ENCODE measurements at places on chromosomes 5 and 9.

GRCh38 chr5:113122053-113122452, 145.5 kb downstream of the DCP2 start:
- no peak for DNase-seq

- DNase-seq: peak; percentile 63
These were observed 550 bp downstream of the CORO2A start for GRCh38 chr9:98191671-98192502.

GRCh38 chr9:31807574-31808256, 576.7 kb upstream of the ACO1 start:
- DNase-seq: peak; percentile 21

- no peak for DNase-seq
These were observed 33.7 kb downstream of the USP20 start for GRCh38 chr9:129868872-129869486.

DNA sequence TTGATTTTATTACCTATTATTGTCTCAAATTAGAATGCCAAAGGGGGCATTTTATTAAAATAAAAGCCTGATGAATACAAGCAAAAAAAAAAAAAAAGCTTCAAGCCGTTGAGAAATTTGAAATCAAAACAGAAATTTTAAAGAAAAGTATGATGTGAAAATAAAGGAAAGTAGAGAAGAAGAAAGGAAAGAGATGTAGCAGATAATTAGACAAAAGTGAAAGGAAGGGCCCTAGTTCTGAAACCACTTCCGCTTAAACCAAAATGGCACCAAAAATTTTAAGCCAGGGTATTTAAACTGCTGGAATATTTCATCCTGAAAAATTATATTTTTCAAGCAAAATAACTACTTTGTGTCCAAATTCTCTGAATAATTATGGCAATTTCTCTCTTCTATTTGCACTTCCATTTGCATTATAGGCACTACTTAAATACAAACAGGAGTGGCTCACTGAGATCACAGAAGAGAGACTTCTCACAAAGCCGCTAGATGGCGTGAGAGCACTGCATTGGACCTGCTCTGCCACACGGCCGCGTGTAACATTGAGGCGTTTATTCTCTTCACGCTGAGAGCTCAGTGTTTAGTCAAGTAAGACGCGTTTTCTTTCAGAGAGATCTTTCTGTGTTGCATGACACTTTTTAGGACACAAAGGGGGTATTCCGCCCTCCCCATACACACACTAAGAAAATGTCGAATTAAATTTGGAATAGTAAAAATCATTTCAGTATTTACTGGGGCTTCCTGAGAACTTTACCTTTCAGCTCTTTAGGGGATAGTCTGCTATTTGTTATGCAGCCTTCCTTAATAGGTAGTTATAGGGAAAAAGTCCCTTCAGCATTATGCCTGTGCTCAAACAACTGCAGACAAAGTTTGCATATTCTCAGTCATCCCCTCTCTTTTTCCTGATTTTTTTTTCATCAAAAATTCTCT, 368.4 kb upstream of the CCNH start:
- DNase-seq: peak; percentile 88

GRCh38 chr5:36178524-36178890, 26.6 kb downstream of the SKP2 start:
- DNase-seq: no peak

DNA sequence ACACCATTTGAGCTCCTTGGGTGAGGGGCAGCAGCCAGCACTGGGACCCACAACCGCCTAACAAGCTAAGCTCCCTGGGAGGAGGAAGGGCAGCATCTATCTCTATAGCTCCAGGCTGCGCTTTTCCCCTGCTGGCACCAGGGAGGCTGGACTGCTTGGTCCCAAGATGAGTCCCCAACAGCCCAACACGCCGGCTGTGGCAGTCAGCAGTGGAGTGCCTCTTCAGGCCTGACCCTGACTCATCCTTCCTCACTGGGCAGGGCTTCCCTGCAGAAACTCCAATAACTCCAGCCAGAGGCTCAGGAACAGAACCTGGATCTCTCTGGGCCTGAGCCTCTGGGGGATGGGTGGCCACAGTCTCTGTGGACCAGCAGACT, 113.7 kb upstream of the ADAMTS16 start:
- no peak for DNase-seq

GRCh38 chr5:35197351-35197750, 32.9 kb downstream of the PRLR start:
- no peak for DNase-seq

DNA sequence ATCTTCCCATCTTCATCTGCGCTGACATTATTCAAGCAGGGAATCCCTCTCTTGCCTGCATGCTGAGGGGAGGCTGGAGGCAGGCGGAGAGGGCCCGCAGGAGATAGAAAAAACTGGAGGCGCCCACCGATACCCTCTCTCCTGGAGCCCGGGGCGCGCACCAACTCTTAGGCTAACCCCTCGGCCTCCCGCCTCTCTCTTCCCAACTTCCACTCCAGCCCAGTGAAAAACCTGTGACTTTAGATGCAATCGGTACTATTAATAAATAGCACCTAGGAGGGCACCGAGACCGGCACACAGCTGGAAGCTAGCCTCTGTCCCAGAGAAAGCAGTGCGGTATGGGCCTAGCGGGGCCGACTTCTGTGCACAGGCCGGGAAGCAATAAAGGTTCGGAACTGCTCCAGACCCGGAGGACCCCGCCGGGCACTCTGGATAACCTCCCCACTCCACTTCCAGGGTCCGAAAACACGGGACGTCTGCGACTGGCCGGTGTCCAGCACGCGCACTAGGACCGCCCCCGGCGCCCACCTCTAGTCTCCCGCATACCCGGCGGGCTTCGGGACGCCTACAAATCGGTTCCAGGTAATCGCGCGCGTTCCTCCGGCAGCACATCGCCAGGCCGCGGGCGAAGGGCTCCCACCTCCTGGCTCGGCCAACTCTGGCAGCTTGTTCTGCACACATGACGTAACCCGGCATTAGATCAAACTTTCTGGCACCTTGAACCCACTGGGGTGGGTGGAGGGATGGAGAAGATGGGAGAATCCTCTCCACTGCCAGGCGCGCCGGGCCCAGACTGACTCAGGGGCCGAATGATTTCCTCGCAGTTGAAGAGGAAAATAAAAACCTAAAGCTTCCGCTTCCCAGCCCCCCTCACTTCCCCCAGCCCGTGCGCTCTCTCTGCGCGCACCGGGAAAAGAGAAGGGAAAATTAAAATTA, 1.4 kb downstream of the EFNA5 start:
- no peak for DNase-seq

- DNase-seq: no peak
These were observed 214.3 kb downstream of the MAPKAP1 start for GRCh38 chr9:125492719-125493118.

GRCh38 chr5:140311011-140311467, 8.1 kb upstream of the PFDN1 start:
- no peak for DNase-seq

DNA sequence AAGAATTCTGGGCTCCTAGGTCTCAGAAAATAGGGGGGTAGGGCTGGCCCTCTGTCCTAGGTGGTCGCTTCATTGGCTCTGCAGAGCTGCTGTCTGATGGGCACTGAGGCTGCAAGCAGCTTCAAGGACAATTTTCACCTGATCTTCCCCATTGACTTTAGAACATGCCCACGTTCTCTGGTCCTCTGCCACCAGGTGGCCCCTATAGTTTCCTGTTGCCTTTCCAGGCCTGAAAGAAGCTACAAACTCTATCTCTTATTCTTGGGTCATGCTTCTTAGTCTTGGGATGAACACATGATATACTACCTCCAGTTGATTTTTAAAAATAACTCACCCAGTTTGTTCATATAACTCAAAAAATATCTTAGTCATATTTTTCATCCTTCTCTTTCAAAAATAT, 26.3 kb downstream of the SPZ1 start:
- DNase-seq: no peak

GRCh38 chr9:128439273-128439672, 16.5 kb upstream of the ODF2 start:
- DNase-seq: no peak

DNA sequence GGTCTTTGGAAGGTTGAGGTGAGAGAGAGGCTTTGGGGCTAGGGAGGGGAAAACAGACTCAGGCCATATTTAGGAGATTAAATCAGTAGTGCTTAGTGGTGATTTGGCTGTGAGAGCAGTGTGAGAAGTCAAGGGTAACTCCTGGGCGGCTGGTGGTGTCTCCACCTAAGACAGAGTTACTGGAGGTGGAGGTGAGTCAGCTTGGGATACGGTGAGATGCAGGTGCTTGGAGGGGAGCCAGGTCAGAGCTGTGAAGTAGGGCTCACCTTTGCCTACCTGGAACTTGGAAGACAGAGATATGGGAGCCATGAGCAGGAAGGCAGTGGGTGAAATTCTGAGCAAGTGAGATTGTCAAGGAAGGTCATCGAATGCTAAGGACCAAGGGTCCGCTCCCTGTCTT, 24.5 kb downstream of the RGS3 start:
- no peak for DNase-seq
